Cerebellar cortex (tissue), 1 donor: ENCODE measurements at places on chromosomes 13 and 19.

DNA sequence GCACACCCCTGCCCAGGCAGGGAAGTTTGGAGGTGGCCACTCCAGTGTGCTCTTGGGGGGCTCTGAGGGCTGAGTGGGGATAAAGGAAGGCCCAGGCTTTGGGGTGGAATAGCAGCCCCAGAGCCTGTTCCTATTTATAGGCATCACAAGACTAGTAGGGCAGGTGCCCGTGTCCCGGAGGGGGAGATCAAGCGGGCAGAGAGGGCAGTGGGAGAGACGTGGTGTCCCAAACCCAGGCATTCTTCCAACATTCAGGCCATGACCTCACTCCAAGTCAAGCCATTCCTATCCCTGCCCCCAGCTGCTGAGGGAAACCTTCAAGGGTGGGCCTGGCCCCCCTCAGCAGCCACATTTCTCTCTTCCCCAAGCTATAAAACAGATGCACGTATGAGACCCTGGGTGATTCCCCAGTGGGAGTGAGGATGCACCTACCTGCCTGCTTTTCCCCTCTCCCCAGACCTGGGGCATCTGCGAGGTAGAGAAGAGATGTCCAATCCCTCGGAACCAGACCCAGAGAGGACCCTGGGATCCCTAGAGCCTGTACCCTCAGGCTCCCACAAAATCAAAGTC lies 3.9 kb downstream of the WIZ start:
- DNase-seq = no peak

DNA sequence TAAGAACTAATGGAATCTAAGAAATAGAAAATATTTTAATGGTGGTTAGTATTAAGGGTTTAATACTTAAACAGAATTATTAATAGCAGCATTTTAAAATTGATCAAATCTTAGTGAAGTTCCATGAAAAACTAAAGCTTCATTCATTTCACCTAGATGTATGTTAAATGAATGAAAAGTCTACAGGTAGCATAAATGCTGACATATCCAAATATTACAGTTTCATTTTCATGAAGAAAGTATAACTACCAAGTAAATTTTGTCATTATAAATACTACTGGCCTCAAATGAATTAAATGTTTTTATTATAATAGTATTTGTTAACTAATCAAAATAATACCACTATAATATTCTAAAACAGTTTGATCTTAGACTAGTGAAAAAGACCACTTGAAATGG lies 403.3 kb downstream of the LIG4 start:
- no peak for DNase-seq

DNA sequence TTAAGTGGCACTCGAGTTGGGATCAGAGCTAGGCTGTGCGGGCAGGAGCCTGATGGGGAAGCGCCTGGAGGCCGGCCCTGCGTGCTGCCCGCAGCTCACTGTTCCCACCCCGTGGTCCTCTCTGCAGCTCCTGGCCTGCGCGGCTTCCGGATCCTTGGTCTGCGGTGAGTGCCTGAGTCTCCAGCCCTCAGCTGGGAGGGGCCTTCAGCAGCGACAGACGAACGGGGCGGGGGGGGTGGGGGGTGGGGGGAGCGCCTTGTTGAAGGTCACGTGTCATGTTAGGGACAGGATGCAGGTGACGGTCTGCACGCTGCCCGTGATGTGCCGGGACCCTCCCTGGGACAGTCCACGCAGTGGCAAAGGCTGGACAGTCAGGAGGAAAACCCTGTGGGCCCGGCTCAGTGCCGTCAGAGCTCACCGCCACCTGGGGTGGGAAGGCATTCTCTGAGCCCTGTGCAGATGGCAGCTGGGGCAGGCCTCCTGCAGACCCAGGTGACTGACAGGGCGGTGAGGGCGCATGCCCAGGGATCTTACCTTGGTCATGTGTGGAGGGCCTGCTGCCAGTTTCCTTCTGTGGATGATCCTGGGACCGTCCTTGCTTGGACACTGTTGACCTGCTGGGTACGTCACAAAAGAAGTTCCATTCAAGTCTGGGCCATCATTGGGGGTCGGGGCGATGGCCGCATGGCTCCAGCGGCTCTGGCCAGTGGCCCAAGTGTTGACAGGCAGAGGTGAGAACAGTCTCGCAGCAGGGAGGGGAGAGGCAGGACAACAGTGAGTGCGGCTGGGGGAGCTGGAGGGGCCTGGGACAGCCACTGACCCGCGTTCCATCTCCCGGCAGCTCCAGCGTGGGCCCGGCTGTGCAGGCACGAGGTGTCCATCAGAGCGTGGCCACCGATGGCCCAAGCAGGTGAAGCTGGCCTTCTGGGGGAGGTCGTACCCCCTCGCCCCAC lies 4.3 kb downstream of the NDUFS7 start:
- peak; percentile 89 for DNase-seq

GRCh38 chr13:95182570-95183265 lies 118.5 kb downstream of the ABCC4 start:
- no peak for DNase-seq

GRCh38 chr13:21744149-21744548 lies 73.3 kb downstream of the FGF9 start:
- no peak for DNase-seq

GRCh38 chr13:74142257-74142656 lies 8.1 kb upstream of the KLF12 start:
- no peak for DNase-seq

DNA sequence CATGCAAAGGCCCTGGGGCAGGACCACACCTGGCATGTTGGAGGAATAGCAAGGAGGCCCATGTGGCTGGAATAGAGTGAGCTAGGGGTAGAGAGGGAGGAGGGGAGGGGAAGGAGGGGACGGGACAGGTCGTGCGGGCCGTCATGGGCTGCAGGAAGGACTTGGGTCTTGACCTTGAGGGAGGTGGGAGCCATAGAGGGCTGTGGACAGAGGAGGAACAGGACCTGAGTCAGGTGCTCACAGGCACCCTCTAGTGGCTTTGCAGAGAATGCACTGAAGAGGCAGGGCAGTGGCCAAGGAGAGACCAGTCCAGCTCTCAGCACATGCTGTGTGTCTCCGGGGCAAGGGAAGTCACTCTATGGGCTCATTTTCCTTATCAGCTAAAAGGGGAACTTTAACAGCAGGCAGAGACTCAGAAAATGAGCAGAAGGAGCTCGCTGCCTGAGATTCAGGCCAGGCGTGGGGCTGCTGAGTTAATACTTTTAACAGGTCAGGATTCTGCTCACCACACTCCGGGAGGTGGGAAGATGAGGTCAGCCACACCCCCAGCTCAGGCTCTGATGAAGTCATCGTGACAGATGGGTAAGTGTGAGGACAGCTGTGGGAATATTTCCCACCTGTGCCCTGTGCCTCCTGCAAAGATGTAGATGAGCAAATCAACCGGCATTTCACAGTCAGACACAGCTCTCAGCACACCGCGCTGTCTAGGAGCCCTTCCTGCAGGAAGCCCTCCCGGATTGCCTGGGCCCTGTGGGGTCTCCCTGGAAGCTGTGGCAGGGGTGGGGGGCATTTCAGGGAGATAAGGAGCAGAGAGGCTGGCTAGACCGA lies 6.0 kb upstream of the TNFAIP8L1 start:
- peak; percentile 78 for DNase-seq

DNA sequence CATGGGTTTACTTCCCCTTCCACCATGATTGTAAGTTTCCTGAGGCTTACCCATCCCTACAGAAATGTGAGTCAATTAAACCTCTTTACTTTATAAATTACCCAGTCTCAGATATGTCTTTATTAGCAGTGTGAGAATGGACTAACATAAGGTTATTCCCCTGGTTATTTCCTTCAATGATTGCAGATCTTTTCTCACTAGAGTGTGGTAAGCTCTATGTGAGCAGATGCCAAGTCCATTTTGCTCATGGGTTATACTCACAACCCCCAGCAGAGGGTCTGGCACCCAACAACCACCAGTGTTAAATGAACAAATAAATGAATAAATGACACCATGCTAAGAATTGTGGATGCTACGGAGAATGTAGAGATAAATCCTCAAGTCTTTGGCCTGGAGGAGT lies 472.8 kb downstream of the LIG4 start:
- DNase-seq = no peak
